ENCODE measurements at places on chromosomes 1 and 21.

DNA sequence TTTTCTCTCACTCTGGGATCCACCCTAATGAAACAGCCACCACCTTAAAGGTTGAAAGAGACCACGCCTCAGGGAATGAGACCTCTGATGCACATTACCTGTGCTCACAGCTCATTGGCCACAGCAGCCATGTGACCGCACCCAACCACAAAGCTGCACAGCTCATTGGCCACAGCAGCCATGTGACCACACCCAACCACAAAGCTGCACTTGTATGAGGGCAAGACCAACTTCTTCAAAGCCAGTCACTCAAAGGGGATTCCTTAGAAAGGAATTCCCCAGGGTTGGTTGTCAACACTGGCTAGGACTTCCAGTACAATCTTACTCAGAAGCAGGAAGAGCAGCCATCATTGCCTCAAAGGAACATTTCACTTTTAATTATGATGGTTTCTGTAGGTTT lies 43.6 kb upstream of the PDE9A start:
- DNase-seq = no peak

DNA sequence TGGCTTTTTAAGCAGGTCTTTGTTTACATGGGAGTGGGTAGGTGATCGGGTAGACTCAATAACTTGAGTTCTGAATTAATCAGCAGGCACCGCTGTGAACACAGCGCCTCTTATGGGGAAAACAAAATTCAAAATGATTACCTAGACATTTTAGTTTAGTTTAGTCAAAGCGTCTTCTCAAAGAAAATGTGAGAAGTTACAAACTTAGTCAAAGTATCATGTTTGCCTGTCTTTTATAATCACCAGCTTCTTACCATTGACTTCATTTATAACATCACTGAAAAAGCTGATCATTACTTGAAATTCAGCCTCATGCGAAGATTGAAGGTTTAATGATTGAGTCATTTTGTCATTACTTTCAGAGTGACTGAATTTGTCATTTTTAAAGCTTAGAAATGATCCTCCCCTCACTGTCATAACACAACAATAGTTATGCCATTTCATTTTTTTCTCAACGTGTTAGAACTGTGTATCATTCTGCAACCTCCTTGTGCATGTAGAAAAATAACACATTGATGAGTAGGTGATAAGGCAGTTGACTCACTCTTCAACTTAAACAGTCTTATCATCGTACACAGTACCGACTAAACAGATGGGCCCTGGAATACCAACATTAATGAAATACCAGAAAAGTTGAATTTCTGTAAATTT lies 188.5 kb downstream of the NFIA start:
- no peak for DNase-seq

DNA sequence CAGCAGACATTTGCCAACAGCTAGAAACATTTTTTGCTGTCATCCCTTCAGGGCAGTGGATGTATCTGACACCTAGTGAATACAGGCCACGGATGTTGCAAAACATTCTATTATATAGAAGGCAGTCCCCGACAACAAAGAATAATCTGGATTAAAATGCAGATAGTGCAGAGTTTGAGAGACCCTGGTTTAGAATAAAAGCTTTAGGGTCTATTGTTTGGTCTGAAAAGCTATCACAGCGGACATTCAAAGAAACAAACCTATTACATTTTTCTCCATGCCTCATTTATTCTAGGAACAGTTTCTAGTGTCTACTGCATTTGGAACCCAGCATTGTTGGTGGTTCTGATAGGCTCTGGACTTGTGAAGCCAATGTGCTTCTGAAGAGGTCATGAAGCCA lies 316.3 kb downstream of the TGFB2 start:
- no peak for DNase-seq

GRCh38 chr1:221172841-221173240 lies 293.6 kb downstream of the HLX start:
- no peak for DNase-seq

- DNase-seq = no peak
Observed at GRCh38 chr1:167474191-167474641, 44.1 kb downstream of the CD247 start.

DNA sequence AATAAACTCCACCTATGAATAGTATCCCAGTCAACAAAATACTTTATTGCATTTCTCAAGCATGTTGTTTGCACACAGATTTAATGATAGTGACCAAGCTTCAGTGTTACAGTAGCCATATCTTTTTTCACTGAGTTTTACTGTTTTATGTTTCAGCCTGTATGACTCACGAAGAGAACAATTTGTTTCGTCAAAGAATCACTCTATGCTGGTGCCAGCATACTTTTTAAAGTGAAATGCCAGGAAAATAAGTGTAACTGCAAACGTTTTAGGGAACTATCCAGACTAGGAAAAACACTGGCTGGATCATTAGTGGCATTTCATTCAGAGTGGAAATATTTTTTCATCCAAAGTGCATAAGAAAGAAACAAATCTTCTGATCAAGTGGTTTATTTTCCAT lies 210.8 kb downstream of the COL11A1 start:
- DNase-seq = no peak

DNA sequence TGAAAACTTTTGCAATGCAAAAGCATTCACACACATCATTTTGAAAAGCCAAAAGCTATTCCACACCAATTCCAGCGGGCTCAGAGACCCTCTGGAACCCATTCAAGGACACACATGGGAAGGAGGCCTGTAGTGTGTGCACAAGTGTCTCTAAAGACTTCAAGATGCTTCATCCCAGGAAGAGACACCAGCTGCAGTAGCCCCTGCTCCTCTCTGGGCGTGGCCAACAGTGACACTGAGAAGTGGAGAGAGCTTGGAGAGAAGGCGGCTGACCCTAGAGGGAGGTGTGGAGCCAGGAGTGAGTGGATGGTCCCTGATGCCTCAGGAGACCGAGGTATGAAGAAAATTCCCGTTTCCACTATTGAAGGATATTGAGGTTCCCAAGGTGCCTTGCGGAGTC lies 14.9 kb upstream of the TNNI1 start:
- no peak for DNase-seq

DNA sequence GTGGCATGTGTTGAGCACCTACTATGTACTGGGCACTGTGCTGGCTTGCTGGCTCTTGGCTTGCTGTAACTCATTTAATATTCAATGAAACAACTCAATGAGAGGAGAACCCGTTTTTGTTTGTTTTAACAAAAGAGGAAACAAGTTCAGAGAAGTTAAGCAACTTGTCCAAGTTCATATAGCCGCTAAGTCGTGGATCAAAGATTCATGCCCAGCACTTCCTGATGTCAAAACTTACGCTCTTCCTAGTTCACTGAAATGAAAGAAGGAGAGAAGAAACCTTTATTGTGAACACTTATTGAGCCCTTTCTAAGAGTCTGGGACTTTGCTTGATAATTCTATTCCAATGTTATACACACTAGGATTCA lies 475.9 kb downstream of the PTPRU start:
- no peak for DNase-seq

DNA sequence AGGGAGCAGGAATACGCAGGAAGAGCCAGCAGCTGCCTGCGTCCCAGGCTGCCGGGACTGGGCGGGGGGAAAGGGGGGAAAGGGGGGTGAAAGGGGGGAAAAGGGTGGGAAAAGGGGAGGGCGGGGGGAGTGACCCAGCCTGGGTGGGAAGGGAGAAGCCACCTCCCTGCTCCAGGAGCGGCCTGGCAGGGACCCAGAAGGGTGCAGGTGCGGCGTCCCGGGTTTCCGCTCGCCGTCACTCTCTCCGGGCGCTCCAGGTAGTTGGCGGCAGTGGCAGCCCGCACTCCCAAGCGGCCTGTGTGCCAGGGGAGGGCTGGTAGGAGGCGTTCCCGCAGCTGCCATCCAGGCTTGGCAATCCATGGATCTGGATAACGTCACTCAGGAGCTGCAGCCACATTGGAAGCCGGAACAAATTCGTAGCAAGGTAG lies 141.0 kb upstream of the NGF start:
- no peak for DNase-seq

DNA sequence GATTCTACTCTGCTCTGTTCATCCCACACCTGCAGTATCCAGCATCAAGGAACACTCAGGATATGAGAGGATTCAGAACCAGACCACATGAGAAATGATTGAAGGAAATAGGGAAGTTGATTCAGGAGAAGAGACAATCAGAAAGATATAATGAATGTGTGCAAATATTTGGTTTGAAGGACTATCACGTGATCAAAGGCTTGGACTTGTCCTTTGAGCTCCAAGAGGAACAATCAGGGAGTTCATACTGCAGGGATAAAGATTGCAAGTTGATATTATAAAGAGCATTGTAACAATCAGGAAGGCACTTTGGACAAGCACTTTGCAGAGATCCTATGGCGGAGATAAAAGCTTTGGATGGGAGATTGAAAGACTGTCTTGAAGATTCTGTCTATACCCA lies 13.9 kb upstream of the PIGM start:
- DNase-seq = no peak

DNA sequence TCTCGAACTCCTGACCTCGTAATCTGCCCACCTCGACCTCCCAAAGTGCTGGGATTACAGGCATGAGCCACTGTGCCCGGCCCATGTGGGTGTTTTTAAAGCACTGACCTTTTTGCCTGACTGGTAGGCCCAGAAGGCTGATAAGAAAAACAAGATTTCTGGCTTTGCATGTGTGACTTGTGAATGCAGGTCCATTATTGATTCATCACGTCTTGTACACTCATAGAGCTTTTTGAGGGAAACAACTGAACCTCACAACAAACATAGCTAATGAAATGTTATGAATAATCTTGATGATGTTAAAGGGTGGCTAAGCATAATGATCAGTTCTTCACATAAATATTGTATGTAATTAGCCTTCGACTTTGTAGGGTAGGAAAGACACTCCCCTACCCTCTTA lies 140.9 kb upstream of the UBE2U start:
- no peak for DNase-seq

DNA sequence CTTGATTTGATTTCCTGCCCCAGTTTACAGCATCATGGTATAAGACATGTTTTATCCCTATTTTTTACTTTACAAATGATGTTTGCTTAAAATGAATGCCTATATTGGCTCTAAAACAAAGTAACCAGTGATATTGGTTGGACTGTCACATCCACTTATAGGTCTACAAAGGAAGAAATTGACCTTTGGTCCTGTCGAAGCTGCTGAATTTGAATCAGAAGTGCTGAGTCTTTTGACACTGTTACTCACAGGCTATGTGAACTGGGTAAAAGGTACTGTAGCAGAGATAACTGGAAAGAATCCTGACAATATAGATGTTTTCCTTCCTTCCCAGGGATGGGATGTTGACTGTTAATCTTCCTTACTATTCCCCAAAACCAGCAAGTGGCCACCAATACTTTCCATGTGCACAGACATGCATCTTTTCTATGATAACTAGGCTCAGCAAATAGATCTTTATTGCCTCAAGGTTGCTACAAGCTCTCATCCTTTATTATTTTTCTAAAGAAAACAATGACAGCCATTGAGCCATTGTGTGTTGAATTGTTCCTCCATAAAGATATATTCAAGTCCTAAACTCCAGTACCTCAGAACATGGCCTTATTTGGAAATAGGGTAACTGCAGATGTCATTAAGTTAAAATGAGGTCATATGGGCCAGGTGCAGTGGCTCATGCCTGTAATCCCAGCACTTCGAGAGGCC lies 175.9 kb upstream of the NR5A2 start:
- no peak for DNase-seq

DNA sequence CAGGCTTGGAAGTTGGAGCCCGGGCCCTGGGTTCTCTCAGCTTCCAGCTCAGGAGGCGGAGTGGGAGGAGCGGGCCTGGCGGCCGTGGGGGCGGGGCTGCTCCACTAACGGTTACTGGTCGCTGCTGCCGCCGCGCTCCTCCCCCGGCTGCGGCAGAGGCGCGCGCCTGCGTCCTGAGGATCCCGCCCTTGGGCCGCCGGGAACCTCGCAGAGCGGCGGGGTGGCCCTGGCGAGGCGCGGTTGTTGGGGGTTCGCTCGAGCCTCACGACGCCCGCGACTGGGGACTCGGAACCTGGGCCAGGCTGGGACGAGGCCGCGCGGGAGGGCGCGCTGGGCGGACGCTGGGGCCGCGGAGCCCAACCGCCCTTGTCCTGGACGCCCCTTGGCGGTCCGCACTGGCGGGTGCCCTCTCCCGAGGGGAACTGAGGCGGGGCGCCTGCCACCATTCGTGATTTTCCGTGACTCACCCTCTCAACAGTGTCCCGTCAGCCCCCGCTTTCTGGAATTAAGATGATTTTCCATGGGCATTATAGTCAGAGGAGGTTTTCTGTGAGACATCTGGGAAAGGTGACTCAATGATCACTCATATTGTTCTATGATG lies 34.1 kb downstream of the OR2G3 start:
- no peak for DNase-seq

DNA sequence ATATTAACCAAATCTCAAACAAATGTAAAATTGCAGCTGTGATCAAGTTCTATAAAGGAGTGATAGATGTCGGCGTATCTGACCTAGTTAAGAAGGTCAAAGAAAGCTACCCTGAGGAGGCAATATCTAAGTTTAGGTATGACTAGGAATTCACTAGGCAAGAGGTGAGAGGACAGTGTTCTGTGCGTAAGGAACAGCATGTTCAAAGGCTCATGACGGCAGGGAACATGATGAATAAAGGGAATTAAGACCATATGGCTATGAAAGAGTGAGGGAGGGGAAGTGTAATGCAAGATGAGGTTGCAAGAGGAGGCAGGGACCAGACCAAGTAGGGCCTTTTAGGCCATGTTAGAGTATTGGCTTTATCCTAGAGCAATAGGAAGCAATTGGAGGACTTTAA lies 8.6 kb downstream of the LIX1L start:
- DNase-seq = no peak

DNA sequence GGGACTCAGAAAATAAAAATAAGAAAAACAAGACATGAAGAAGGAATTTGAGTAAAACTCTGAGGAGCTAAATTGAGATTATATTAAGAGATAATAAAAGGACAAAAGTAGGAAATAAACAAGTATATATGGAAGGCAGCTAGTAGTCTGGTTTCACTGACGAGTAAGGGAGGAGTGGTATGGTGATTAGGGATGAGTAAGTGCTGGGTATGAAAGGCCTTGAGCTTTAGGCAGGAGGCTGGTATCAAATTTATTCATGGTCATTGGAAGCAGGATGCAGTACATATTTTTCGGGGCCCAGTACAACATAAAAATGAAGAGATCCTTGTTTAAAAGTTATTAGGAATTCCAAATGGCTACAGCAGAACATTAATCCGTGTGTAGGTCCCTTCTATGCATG lies 789.7 kb upstream of the PRMT6 start:
- no peak for DNase-seq

- DNase-seq = no peak
Observed at GRCh38 chr1:218558271-218558810, 213.2 kb downstream of the TGFB2 start.

GRCh38 chr1:88062650-88063153 lies 621.4 kb upstream of the PKN2 start:
- DNase-seq = no peak

- DNase-seq = no peak
Observed at GRCh38 chr1:21604208-21604957, 64.8 kb downstream of the RAP1GAP start.

All from stimulated activated CD8-positive, alpha-beta memory T cell treated with anti-CD3 and anti-CD28 coated beads, Interleukin-4, amount 100 ng/mL, for 1 hour (primary cell).